ENCODE measurements at places on chromosomes 6 and 20.
A peak's percentile ranks its signal among the peaks of the same experiment; 100 is the strongest.

- peak; percentile 81 for DNase-seq
These were observed 92.6 kb upstream of the CLDN20 start for GRCh38 chr6:155171109-155171746.

DNA sequence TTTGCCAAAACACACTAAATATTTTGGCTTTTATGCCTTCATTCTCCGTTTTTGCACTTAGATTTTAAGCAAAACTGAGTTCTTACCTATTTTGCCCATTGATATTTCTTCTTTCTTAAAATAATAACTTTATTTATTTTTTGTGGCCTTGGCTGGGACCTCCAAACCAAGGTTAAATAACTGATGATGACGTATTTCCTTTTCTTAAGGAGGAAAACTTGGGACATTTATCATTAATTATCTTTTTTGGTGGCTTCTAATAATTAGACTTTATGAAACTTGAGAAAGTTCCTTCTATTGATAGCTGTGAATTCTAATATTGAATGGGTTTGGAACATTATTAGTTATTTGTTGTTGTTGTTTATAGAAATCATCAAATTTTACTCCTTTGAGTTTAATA is 154.5 kb downstream of the ADGB start:
- DNase-seq = no peak

- DNase-seq = no peak
These were observed 1.5 kb downstream of the EPB41L1 start for GRCh38 chr20:36155991-36156390.

DNA sequence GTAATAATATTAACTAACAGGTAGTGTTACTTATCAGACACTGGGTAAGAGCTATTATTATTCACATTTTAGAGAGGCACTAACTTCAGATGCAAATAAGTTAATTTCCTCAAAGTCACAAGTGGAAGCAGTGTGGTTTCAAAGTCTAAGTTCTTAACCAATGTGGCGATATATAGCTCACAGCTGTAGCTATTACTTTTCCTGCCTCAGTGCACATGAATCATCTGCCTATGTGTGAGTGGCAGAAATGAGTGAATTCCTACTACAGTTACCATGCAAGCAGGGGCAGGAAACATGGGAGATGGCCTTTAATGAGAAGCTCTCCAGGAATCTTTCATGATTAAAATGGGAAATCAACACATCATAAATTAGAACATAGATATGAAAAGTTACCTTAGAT is 126.2 kb upstream of the EYA4 start:
- no peak for DNase-seq

GRCh38 chr6:111361648-111362047 is 121.4 kb downstream of the REV3L start:
- no peak for DNase-seq

DNA sequence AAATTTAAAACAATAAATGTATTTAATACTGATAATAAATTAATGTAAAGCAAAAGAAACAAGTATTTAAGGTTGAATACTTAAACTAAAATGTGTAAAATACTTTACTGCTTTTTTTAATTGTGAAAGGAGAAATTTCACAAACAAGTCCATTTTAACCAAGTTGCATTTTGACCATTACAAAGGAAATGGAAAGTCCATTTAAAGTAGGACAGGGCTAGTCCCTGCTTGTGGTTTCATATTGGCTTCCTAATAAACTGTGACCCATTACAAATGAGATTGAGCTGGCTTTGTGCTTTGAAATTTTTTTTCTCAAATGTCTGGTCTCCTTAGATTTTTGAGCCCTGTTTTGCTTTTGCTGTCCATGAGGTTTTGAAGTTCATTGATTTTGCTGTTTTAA is 527.6 kb downstream of the MAFB start:
- DNase-seq = no peak

DNA sequence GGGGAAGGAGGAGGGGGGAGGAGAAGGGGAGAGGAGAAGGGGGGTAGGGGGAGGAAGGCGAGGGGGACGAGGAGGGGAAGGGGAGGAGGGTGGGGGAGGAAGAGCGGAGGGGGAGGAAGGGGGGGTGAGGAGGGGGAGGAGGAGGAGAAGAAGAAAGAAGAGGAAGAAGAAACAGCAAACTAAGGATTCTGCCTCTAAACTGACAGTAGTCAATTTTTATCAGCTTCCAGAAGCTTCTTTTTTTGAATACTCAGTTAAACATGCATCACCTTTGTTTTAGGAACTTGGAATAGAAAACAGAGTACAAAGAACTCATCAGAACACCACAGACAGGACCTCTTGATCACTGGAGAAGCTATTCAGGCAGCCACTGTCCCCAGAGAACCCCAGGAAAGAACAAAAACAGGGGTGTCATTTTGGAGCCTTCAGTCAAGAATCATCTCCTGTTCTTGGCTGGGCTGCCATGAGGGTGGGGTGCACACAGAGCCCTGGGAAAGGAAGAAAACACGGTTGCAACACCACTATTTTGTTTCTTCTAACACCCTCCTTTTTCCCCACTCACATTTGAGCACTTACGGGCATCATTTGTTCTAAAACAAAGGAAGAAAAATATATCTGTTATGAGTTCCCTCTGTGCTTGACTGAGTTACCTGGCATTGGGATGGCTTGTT is 67.4 kb downstream of the TMEM170B start:
- DNase-seq = no peak

DNA sequence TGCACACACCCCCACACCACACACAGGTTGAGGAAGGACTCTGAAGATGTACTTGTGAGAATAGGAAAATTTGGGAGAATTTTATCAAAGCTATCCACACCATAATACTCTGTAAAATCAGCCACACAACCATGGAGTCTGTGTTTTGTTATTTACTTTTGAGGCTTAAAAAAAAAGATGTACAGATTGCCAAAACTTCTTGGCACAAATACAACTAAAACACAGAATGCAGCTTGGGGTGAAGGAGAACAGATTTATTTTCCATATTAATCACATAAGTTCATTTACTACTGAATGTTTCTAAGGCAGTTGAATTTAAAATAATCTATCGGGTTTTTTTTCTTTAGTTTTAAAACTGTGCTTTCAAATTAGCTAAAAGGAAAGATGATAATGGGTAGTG is 32.8 kb upstream of the KCNQ5 start:
- DNase-seq = no peak

DNA sequence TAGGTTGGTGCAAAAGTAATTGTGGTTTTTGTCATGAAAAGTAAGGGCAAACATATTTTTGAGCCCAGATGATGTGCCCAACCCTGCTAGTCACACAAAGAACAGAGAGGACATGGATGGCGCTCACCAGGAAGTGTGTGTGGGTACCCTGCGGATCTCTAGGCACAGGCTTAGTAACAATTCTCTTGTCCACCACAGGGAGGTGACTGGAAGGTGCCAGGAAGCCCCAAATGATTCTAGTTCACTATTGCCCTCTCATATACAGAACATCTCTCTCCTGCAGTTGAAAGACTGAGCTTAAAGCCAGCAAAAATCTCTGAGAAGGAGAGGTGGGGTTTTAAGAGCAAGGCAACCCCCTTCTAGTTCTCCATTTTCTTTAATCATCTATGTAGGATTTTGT is 272.1 kb upstream of the TAB2 start:
- no peak for DNase-seq

GRCh38 chr6:65191471-65191870 is 515.6 kb downstream of the EYS start:
- DNase-seq = no peak

- no peak for DNase-seq
These were observed 87.0 kb upstream of the RNF24 start for GRCh38 chr20:4102381-4102780.

DNA sequence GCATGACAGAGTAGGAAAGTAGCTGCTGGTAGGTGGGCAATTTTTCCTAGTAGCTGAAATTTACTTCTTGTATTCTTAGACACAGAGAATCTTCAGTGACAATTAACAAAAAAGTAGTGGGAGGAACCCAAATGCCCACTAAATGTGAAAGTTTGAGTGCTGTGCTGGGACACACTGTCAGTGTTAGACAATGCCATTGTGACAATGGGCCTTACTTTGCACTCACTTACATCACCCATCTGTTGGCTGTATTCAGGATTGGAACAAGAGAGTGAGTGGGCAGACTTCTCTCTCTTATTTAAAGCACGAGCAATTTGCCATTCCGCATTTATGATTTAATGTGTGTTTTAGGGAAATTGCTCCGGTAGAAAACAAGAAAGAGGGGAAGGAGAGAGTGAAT is 662.5 kb downstream of the CBLN4 start:
- no peak for DNase-seq

- no peak for DNase-seq
These were observed 112.1 kb downstream of the FARS2 start for GRCh38 chr6:5373430-5373829.

DNA sequence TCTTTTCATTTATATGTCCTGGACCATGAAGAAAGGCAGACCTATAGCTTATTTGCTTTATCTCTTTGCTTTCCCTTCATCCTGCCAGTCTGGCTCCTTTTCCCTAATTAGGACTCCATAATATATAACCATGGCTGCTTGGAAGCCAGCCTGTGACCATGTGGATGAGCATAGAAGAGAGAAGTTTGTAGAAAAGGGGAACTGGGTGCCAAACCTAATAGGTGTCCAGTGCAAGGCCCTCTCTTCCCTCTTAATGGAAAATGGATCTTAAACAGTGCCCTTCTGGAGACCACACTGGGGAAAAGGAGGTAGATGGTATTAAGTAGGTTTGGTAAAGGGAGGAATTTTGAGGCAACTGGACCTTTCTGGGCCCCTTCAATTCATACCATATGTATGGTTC is 16.7 kb upstream of the OSTM1 start:
- no peak for DNase-seq

GRCh38 chr6:28969129-28969528 is 36.0 kb downstream of the ZNF311 start:
- no peak for DNase-seq

DNA sequence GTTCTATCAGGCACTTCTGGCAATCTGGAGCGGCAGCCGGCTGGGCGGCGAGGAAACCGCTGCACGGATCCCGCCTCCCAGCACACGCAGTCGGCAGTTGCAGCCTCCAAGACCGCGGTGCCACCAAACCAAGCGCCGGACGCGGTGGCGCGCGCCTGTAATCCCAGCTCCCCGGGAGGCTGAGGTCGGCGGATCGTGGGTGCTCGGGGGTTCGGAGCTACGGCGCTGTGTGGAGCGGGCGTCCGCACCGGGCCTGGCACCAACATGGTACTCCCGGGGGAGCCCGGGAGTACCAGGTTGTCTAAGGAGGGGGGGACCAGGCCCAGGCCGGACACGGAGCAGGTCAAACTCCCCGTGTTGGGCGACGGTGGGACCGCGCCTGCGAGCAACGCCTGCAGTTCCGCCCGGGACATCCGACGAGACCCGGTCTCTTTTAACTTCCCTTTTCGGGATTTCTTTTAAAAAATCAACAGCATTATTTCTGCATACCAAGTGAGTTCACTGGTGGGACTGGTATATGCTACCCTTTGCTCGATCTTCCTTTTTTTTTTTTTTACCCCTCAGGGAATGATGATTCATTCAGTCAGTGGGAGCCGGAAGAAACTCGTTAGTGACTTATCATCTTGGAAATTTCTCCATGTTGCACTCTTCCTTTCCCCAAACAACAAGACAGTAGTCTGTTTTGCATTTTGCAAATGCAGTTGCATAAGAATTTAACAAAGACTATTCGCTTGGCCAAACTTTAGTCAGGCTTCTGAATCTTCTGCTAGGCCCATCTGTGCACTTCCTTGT is 27.6 kb downstream of the ZNF311 start:
- DNase-seq = peak; percentile 41

DNA sequence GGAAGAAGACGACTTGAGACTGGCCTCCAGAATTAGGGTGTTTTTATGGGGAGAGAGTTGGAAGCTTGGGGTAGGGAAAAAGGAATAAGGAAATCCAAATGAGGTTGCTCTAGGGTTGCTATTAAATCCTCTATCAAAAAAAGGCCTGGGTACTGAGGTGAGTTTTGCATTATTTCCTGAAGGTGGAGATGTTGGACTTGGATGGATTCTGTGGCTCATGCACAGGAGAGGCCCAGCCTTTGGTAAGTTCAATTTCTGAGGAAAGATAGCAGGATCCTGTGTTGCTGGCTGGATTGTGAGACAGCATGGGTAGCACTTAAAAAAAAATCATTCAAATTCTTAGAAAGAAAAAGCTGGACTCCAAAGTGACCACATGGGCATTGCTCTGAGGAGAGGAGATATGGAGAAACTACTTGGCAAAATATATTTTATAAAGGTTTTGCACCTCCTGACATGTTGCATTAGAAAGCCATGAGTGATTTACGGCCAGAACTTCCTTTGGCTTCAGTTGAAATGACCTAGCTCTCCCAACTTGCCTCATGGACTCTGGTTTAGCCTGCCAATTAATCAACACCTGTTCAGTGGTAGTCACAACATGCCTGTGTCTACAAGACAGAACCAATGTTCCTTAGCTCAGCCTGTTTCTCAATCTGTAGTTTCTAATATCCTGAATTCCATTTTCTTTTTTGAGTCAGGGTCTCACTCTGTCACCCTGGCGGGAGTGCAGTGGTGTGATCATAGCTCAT is 152.1 kb upstream of the RALGAPA2 start:
- DNase-seq = no peak

- DNase-seq = peak; percentile 86
These were observed 712 bp downstream of the RXRB start for GRCh38 chr6:33199687-33200218.

GRCh38 chr6:151914484-151914883 is 107.0 kb downstream of the ESR1 start:
- no peak for DNase-seq

DNA sequence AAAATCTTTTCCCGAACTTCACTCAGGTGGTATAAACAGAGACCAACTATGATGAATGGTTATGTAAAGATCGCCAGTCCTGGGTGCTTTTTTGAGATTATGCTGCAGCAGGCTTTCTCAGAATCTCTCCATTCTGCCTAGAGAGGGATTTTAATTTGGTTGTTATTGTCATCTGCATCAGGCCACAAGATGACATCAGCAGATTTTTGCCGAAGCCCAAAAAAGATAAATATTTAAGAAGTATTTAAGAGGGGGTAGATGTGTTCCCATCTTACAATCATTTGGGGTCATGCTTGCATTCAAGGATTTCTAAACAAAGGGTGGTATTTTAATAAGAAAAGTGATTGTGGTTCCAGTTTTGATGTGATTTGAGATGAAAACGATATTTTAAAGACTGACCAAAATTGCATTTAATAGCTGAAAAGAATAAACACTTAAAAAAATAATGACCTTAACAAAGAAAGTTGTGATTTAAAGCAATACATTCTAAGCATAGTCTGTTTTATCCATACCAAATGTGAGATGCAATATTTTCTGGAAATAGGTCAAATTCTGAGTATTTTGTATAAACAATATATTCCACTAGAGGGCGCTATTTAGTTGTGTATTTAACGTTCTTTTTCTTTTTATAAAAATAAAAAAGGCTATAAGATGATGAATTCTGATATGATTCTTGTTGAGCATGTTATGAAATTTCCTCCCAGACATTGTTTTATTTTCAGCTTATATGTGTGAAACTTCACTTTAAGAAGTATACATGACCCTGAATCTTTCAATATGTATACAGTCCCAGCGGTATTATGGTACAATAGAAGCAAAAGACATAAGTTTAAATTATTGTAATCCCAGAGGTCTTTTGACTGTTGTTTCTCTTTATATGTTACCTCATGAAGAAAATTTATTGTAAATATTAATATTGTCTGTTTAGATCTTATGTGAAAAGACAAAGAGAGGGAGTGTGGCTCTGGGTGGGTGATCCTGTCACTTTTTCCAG is 51.0 kb upstream of the ZFP64 start:
- peak; percentile 34 for DNase-seq

All from GM13976 (cell line).